Tibial artery (tissue), 4 donors: ENCODE measurements at places on chromosomes 2 and 18.

DNA sequence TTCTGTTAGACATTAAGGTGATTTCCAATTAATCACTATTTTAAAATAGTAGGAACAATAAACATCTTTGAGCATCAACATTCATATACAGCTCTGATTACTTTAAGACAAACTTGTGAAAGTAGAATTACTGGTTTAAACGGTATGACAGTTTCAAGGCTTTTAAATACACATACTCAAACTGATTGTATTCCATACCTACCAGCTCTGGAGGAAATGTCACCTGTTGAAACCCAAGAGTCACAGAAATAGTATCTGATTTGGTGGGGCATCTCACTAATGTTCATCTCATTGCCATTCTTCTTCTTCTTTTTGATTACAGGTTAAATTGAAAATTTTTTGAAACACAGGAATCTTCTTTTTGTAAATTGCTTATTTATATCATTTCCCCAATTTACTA, 36.2 kb downstream of the USP40 start:
- DNase-seq = no peak

GRCh38 chr18:27717816-27718215, 459.1 kb downstream of the CDH2 start:
- DNase-seq = no peak

GRCh38 chr18:48136827-48137373, 206.4 kb upstream of the SMAD2 start:
- no peak for DNase-seq

DNA sequence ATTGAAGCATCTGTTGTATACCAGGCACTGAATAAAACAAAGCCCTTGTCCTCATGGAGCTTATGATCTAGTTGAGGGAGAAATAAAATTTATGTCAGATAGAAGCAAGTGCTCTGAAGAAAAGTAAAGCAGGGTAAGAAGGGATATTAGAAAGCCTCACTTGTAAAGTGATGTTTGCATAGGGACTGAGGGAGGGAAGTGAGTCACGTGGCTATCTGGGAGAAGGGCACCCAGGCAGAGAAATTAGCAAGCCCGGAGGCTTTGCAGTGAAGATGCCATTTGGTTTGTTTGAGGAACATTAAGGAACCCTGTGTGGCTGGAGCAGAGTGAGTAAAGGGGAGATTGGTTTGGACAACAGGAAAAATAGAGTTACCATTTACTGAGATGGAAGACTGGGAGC, 52.1 kb downstream of the RBBP8 start:
- no peak for DNase-seq

DNA sequence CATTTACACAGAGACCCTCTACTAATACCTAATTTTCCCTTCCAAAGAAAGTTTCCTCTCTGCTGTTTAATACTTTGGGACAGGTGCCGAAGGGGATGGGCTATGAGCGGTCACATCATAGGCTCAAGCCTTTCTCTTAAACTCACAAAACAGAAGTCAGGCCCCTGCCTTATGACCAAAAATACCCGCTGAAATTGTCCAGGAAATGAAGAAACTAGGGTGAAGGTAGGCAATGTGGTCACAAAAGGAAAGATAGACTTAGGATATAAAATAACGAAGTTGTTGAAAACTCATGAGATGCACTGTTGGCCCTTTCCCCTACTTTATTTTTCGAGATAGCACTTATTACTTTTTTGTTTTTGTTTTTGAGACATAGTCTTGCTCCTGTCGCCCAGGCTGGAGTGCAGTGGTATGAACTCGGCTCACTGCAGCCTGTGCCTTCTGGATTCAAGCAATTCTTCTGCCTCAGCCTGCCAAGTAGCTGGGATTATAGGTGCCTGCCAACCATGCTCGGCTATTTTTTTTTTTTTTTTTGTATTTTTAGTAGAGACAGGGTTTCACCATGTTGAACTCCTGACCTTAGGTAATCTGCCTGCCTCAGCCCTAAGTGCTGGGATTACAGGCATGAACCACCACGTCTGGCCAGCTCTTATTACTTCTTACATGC, 16.3 kb downstream of the SLC8A1 start:
- DNase-seq = no peak

GRCh38 chr2:67564076-67564475, 166.9 kb downstream of the ETAA1 start:
- DNase-seq = no peak

GRCh38 chr2:49222975-49223528, 68.7 kb upstream of the FSHR start:
- no peak for DNase-seq

- DNase-seq = no peak
These were observed 47.9 kb downstream of the HADHB start for GRCh38 chr2:26292646-26293045.

DNA sequence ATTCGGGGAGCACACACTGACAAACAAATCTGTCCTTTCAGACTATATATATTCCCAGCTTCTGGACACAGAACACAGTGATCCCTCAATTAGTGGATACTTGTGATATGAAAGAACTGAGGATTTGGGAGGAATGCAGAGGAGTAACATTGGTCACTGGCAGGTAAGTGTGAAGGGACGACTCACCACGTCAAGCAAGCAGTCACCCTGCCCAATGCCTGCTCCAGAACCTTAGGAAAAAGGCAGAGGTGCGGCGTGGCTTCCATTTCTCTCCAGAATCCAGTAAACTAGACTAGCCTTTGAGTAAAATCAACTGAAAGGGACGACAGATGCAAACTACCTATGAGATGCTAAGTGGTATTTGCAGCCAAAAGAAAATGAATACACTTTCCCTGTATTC, 1.1 kb downstream of the CCDC93 start:
- DNase-seq = no peak

GRCh38 chr2:45418532-45418931, 192.5 kb downstream of the SRBD1 start:
- no peak for DNase-seq

- DNase-seq = no peak
These were observed 1.8 kb upstream of the AGBL5 start for GRCh38 chr2:27049422-27050280.

GRCh38 chr2:114729026-114729425, 286.6 kb downstream of the DPP10 start:
- DNase-seq = no peak

DNA sequence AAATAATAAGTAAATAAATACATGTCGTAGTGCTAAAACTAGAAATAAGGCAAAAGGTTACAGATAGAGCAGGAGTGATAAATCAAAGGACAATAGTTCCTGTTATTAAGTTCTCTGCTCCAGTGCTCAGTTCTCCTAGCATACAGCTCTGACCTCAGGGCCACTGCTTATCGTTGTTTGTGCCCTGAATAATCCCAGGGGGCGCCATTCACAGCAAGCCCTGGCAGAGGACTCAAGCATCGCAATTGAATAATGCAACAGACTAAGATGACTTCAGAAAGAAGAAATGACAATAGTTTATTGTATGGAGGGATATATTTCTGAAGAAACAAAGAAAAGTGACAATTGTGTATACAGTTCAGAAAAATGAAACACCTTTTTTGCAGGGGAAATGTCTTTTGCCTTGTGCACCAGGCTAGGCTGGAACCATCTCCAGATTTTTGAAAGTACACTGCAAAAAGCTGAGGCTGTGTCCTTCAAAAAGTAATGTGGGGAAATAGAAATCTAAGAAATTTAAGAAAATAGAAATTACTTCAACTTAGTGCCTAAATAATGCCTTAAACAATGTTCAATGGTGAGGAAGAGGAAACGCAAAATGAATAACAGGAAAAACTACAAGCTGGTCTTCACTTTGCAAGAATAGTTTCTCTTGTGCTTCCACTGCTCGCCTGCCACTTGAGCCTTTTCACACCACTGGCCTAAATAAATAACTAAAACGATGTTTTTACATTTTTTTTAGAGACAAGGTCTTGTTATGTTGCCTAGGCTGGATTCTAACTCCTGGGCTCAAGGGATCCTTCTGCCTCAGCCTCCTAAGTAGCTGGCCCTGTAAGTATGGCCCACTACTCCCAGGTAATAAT, 19.0 kb upstream of the CCNYL1 start:
- DNase-seq = no peak

DNA sequence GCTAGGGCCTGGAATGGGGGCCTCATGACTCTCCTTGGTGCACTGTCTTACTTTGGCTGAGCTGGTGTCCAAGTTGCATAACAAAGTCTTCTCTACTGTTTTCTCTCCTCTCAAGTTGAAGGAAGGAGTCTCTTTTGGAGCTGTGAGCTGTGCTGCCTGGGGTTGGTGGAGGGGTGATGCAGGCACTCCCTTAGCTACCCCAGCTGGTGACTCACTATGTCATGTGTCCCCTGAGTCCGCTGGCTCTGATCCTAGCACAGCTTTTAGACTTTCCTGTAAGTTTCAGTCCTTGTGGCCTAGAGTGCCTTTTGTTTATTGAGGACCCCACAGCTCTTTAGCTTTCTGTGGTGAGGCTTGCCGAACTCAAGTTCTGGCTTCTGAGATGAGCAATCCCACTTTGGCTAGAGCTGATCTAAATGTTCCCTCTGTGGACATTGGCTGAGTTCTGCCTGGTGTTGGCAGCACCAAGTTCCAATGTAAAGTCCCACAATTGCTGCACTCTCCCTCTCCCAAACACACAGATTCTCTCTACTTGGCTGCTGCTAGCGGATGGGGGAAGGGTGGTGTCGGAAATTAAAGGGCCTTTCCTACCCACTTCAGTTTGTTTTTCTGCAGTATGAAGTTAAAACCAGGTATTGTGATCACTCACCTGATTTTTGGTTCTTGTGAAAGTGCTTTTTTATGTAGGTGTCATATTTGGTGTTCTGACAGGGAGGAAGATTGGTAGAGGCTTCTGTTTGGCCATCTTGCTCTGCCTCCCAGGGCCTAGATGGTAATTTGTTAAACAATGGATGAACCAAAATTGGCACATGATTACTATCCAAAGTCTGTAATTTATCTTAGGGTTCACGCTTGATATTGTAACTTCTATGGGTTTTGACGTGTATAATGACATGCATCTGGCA, 83.2 kb downstream of the COMMD1 start:
- no peak for DNase-seq

GRCh38 chr2:167136879-167137596, 248.8 kb downstream of the XIRP2 start:
- DNase-seq = no peak

GRCh38 chr2:96690306-96691021, 47.9 kb downstream of the FER1L5 start:
- DNase-seq = no peak

DNA sequence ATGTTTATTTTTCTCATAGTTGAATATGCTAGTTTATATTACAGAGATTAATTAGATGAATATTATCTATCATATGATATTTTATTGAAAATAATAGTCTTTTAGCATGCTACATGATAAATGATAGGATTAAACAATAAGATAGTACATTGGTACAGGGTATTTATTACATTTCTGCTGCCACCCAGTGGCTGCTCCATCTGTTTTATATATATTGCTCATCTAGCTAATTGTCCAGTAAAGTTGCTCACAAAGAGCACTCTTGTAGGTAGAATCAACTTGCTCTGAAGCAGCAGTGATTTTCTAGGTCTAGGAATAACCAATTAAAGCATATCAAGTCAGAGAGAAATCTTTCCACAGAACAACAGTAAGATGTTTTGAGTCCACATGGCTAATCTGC, 183.3 kb downstream of the ASXL3 start:
- no peak for DNase-seq

- DNase-seq = no peak
These were observed 547.0 kb upstream of the ACVR2A start for GRCh38 chr2:147297820-147298219.

DNA sequence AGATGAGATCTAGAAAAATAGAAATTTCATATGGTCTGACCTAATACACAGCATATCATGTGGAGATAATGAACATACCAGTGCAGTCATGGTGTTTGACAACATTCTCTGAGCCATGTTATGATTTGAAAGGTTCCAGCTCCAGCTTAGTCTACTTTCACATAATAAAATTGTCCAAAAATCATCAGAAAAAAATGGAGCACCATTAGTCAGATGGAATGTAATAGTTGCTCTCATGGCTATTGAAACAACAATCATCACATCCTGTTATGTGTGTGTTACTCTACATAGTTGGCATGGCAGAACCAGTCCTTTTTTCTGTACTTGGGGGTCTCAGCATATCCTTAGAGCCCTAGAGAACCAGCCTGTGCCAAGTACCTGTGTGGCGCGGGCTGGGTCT, 678.9 kb upstream of the FANCL start:
- DNase-seq = no peak

GRCh38 chr18:45467945-45468344, 147.3 kb upstream of the SLC14A2 start:
- no peak for DNase-seq

GRCh38 chr2:213934560-213934959, 476.3 kb upstream of the VWC2L start:
- no peak for DNase-seq

GRCh38 chr2:19178175-19178574, 180.2 kb downstream of the OSR1 start:
- DNase-seq = no peak

GRCh38 chr18:47716632-47717185, 213.8 kb downstream of the SMAD2 start:
- no peak for DNase-seq

DNA sequence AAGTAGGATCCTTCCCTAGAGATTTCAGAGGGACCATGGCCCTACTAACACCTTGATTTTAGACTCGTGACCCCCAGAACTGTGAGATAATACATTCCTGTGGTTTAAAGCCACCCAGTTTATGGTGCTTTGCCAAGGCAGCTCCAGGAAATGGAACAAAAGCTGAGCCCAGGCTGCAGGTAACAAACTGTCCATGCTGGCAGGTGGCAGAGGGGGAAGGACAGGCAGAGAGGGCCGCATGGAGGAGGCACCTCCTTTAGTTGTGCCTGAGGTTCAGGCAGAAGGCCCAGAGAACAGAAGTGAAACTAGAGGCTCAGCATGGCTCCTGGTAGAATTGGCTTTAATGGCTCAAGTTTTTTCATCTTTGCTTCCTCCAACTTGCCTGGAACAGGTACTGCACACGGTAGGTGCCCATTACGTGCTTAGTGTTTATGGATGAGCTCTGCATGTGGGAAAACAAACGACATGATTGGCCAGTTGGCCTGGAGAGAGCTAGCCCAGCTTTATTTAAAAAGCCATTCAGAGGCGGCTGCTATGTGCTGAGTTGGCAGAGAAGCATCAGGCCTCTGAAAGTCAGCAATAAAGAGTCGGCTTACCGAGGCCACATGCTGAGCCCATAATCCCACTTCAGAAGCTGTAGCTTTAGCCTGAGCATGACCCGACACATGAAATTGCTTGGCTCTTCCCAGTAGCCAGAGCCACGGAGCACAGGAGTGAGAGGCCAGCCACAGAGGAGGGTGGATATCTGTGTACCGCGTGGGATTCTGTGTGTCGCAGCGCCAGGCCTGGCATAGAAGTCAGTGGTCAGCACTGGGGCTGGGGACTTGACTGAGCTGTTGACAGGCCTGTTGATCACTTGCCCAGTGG, 36.5 kb downstream of the HS1BP3 start:
- DNase-seq = peak; percentile 69

- DNase-seq = no peak
These were observed 40.1 kb upstream of the ACAA2 start for GRCh38 chr18:49853436-49853835.

DNA sequence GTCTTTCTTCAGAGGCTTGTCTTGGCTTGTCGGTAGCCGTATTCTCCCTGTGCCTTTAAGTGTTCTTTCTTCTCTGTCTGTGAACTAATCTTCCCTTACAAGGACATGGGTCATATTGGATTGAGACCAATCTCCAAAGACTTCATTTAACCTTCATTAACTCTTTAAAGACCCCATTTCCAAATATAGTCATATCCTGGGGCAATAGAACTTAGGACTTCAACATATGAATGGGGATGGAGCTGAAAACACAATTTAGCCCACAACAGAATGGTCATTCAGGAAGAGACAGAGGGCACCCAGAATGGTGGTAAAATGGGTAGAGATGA, 82.1 kb upstream of the TANK start:
- no peak for DNase-seq
